ENCODE measurements at places on chromosomes 11 and 22.

- no peak for DNase-seq
Observed at GRCh38 chr11:92967178-92967577, 2.3 kb upstream of the MTNR1B start.

GRCh38 chr22:38028344-38029130 lies 28.7 kb upstream of the PICK1 start:
- DNase-seq = no peak

DNA sequence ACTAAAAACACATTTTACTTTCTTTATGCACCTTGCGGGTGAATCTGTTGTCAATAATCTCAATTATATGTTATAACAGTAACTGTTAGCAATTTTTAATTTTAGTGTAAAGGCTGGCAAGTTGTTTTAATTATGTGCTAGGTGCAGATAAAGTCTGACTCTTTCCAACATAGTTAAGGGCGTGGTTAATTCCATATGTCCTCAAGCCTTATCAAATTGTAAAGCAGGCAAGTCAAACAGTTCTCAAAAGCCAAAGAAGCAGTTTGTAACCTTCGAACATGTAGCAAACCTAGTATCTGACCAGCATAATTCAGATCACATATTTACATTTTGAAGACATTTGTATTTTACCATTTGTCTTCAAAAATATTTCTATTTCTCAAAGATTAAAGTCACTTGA lies 29.2 kb downstream of the METTL15 start:
- DNase-seq = no peak

- no peak for DNase-seq
Observed at GRCh38 chr11:111627591-111627990, 25.3 kb downstream of the SIK2 start.

Data from iPS-NIHi11 (cell line).